Activated naive CD8-positive, alpha-beta T cell treated with anti-CD3 and anti-CD28 coated beads for 36 hours (primary cell): ENCODE measurements at places on chromosomes 13 and 19. TPM values are rescaled to one million over a fixed set of nuclear protein-coding genes. Genes with fewer than 3 reads are reported as not detected.

- H3K4me3 ChIP-seq: peak overlapping the region; percentile 97
- peak; percentile 96 for DNase-seq
- H3K4me1 ChIP-seq: peaks cover 28% of the 10 kb centered on the region
- no peaks in the 10 kb centered on the region for H3K27me3 ChIP-seq
- peak overlapping the region; percentile 99 for H3K27ac ChIP-seq
Measured at GRCh38 chr19:52188822-52189734, 774 bp upstream of the PPP2R1A start.

DNA sequence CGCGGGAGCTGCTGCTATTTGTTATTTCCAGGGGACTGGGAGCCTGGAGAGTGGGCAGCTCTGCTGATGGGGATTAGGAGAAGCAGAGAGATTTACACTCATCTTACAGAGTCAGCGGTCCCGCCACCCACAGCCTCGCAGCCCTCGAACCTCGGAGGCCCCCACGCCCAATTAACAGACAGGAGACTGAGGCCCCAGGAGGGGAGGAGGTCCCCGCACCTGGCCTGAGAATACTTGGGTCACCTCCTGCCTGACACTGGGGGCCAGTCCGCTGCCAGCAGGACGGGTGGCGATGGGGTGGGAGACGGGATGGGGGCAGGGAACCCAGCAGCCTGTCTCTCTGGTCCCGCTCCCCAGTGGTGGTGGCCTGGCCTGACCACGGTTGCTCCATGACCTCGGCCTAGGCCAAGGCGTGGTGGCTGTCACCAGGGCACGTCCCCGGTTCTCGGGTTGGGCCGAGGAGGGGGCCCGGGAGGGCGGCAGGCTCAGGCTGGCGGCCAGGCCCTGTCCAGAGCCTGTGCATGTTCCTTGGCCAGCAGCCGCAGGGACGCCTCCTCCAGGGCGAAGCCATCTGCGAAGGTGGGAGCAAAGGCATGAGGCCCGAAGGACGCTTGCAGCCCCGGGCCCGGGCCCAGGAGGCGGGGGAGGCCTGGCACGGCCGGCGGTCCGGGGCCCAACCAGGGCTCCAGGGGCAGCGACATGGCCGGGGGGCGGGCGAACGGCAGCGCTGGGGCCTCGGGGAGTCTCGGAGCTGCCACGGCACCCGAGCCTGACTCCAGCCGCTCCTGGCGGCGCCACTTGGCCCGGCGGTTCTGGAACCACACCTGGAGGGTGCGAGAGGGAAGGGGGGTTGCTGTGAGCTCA, 1.7 kb downstream of the RAX2 start:
- no peak for DNase-seq
- no peak overlapping the region for H3K4me3 ChIP-seq
- no peaks in the 10 kb centered on the region for H3K27me3 ChIP-seq
- H3K27ac ChIP-seq: no peak overlapping the region
- peaks cover 9% of the 10 kb centered on the region for H3K36me3 ChIP-seq
- peaks cover 8% of the 10 kb centered on the region for H3K4me1 ChIP-seq

- H3K27ac ChIP-seq: no peak overlapping the region
- H3K4me1 ChIP-seq: peaks cover 3% of the 10 kb centered on the region
- no peak overlapping the region for H3K4me3 ChIP-seq
- H3K36me3 ChIP-seq: no peaks in the 10 kb centered on the region
- DNase-seq: peak; percentile 22
- H3K27me3 ChIP-seq: peaks cover 29% of the 10 kb centered on the region
Measured at GRCh38 chr19:8158411-8159074, 9.2 kb upstream of the FBN3 start.

Gene ZNF468
- 15.1 TPM for total RNA-seq

- no peak overlapping the region for H3K4me3 ChIP-seq
- no peak for DNase-seq
- peaks cover 19% of the 10 kb centered on the region for H3K4me1 ChIP-seq
- no peak overlapping the region for H3K27ac ChIP-seq
Measured at GRCh38 chr19:5799247-5800241, 5.3 kb upstream of the NRTN start.

Gene NLRP7
- total RNA-seq: not detected

DNA sequence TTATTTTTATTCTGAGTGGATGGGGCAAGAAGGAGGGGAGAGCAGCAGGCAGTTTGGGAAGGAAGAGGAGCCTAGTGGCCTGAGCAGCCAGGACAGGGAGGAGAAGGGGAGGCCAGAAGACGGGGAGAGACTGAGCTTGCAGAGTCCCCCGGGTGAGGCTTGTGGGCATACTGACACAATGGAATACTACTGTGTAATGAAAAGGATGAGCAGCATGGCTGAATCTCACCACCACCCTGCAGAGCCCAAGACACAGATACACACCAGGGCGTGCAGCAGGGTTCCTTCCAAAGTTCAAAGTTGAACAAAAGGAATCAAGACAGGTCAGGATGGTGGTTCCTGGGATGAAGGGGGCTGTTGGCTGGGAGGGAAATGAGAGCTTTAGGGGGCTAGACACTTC, 8.1 kb upstream of the SMG9 start:
- peaks cover 66% of the 10 kb centered on the region for H3K4me1 ChIP-seq
- peak overlapping the region; percentile 77 for H3K27ac ChIP-seq
- H3K27me3 ChIP-seq: no peaks in the 10 kb centered on the region
- H3K36me3 ChIP-seq: peaks cover 45% of the 10 kb centered on the region
- no peak for DNase-seq

- H3K4me3 ChIP-seq: no peak overlapping the region
- H3K27me3 ChIP-seq: no peaks in the 10 kb centered on the region
- H3K4me1 ChIP-seq: no peaks in the 10 kb centered on the region
- H3K27ac ChIP-seq: no peak overlapping the region
- no peaks in the 10 kb centered on the region for H3K36me3 ChIP-seq
Measured at GRCh38 chr13:113553511-113554332, 30.8 kb upstream of the TFDP1 start.

DNA sequence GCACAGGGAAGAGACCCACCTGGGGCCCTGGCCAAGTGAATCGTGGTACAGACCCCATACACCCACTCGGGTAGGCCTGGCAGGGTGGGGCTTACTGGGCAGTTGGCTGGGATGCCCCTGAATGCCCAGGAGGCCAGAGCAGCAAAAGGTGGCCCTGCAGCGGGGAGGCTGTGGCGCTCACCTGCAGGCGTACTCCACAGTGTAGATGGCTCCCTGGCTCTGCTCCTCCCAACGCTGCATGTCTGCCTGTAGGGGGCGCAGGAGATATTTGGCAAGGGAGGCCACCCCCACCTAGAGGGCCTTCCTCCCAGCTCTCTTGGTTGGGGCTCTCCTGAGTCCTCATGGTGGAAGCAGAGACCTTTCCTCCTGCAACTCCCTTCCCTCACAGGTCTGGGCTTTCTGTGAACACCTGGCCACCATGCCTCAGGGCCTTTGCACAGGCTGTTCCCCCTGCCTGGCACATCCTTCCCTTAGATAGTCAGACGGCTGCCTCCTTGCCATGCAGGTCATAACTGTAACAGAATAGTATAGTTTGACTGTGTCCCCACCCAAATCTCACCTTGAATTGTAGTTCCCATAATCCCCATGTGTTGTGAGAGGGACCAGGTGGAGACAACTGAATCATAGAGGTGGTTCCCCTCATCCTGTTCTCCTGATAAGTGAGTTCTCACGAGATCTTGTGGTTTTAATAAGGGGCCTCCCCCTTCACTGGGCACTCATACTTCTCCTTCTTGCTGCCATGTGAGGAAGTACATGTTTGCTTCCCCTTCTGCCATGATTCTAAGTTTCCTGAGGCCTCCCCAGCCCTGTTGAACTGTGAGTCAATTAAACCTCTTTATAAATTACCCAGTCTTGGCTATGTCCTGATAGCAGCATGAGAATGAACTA, 5.9 kb downstream of the BORCS8 start:
- no peaks in the 10 kb centered on the region for H3K27me3 ChIP-seq
- peaks cover 19% of the 10 kb centered on the region for H3K36me3 ChIP-seq
- H3K4me1 ChIP-seq: peaks cover 14% of the 10 kb centered on the region
- H3K27ac ChIP-seq: peak overlapping the region; percentile 72

DNA sequence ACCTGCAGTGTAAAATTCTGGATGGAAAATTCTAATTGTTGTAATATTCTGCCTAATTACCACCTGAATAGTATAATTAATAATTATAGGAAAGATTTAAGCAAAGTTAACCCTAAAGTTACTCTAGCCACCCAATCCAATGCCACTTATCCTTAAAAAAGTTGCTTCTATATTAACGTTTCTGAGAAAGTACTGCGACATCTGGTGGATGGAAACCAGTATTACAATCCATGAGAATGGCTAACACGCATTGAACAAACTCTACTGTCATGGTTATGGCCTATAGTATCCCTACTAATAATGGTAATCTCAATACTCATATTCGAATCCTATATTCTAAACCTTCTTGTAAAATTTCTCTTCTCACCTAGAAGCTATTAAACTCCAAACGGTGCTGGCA, 1551.8 kb downstream of the SLITRK1 start:
- H3K27ac ChIP-seq: no peak overlapping the region
- no peaks in the 10 kb centered on the region for H3K4me1 ChIP-seq
- no peaks in the 10 kb centered on the region for H3K27me3 ChIP-seq
- DNase-seq: no peak
- H3K36me3 ChIP-seq: no peaks in the 10 kb centered on the region

DNA sequence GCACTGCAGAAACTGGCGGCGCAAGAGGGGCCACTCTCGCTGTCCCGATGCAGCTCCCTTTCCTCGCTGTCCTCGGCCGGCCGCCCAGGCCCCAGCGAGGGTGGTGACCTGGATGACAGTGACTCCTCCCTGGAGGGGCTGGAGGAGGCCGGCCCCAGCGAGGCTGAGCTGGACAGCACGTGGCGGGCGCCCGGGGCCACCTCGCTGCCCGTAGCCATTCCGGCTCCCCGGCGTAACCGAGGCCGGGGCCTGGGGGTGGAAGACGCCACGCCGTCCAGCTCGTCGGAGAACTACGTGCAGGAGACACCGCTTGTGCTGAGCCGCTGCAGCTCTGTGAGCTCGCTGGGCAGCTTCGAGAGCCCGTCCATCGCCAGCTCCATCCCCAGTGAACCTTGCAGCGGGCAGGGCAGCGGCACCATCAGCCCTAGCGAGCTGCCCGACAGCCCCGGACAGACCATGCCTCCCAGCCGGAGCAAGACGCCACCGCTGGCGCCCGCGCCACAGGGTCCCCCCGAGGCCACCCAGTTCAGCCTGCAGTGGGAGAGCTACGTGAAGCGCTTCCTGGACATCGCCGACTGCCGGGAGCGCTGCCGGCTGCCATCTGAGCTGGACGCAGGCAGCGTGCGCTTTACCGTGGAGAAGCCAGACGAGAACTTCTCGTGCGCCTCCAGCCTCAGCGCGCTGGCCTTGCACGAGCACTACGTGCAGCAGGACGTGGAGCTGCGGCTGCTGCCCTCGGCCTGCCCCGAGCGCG, 12.4 kb downstream of the C19orf25 start:
- H3K4me3 ChIP-seq: no peak overlapping the region
- H3K4me1 ChIP-seq: peaks cover 2% of the 10 kb centered on the region
- H3K27ac ChIP-seq: no peak overlapping the region
- peaks cover 19% of the 10 kb centered on the region for H3K27me3 ChIP-seq
- H3K36me3 ChIP-seq: no peaks in the 10 kb centered on the region

Gene DNAJB1
- 45.7 TPM for total RNA-seq
